ENCODE measurements at places on chromosomes 12 and 14.

- no peak for DNase-seq
Observed at GRCh38 chr12:82182601-82183190, 175.5 kb downstream of the CCDC59 start.

DNA sequence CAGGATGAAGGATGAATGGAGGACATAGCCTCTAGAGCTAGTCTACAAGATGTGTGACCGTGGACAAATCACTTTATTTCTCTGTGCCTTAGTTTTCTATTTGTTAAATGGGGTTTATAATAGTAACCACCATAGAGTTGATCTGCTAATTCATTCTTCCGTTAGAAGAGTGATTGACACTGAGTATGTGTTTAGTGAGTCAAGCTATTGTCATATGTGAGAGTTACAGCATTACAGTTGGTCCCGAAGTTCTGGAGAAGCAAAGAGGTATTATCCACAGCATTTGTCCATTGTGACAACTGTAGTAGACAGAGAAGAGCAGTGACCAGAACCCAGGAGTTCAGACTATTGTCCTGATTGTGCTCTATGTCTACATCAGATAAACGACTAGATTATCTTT, 14.1 kb downstream of the FAR2 start:
- DNase-seq, result no peak

- peak; percentile 54 for DNase-seq
Observed at GRCh38 chr14:50342221-50343078, 30.3 kb downstream of the DMAC2L start.

DNA sequence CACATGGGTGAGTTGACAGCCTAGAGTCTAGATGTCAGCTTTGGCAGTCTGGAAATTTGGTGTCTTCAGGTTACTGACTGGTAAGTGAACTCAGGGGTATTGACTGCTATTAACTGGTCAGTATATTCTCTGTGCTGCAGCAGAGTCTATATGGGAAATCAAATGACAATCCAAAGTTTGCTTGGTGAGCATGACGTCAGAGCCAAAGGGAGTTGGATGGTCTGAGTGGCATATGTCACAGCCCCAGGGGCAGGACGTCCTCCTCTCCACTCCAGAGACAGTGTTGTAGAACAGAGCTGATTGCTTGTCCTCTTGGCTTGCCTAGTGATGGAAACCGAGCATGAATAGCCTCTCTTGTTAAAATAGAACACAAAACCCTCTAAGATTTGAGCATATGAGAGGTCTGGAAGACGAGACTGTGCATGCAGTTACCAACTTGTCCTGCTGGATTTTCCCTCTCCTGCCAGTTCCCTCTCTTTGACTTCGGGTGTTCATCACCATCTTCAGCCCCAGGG, 3.3 kb upstream of the TBC1D30 start:
- DNase-seq, result no peak

- DNase-seq, result no peak
Observed at GRCh38 chr12:130728158-130729058, 12.3 kb upstream of the RIMBP2 start.

GRCh38 chr12:69523433-69524330, 53.5 kb downstream of the FRS2 start:
- DNase-seq, result no peak

DNA sequence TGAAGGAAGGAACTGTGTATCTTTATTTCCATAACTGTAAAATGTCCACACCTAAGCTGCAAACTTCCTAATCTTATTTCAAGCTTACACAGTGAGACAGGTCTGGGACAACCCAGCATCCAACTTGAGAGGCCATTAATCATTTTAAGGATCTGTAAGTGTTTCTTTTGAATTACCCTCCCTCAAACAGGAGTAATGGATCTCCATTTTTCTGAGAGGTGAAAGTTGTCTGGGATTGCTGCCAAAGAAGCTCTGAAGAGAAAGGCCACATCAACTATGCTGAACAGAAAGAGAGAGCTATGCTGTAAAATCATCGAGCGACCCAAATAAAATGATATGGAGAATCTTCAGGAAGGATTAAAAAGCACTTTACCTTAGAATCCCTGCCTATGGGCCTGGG, 131.7 kb upstream of the CPNE8 start:
- DNase-seq, result no peak

- no peak for DNase-seq
Observed at GRCh38 chr14:23702656-23703426, 66.7 kb downstream of the DHRS2 start.

DNA sequence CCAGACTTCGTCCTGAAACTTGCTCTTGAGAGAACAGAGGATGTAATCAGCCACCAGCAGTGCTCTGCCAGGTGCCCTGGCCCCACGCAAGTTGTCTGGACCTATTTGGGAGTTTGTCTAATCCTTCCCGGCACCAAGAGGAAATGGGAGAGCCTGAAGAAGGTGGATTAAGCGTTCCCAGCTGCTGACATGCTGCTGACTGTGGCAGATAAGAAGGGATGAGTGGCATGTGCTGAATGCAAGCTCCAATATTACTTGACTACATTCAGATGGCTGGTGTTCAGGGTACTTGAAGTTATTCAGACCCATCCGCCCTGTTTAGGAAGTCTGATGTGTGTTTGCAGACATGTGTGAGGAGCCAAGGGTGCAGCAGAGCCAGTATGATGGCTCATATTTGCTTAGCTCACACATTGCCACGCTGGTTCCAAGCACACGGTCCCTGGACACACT, 440.6 kb upstream of the CCDC196 start:
- no peak for DNase-seq

DNA sequence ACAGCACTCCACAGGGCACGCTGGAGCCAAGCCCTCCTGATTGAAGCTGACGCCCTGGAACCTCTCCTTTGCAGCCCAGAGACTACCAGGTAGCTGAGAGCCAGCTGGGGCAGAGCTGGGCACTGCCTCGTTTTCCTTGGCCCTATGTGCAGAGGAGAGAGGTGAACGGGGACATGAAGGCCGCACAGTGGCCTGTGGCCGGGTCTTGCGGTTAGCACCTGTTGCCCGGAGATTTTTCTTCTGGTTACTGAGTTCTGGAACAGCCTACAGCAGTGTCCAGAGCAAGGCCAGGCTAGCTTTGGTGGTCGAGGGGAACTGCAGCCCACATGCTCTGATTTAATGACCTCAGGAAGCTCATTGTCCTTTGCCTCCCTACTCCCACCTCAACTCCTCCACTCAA, 201.3 kb upstream of the PRMT8 start:
- DNase-seq, result no peak

DNA sequence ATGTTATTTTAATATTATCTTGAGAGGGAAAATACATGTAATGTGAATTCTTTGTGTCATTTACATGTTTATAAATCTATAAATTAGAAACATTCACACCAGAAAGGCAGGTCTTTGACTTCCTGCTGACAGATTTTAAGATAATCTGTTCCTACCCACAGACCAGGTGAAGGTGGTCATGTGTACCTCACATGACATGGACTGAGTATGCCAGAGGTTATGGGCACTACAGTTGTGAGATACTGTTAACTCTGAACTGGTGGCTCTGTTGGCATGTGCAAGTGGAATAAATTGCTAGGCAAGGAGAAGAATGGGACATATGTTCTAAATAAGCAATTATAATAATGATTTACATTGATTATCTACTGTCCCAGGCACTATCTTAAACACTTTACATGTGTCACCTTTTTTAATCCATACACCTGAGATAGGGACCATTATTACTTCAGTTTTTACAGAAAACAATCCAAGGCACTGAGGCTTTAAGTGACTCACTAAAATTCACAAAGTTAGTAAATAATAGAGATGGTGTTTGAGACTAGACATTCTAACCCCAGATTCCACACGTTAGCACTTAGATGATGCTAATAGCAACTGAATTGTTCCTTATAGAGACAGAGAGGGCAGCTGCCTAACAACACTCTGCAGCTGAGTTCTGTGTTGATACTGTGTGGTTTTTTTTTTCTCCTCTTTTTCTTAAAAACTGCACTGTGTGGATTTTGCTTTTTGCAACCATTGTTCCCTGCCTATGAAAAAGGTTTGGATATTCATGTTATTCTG, 23.8 kb downstream of the SLC16A7 start:
- no peak for DNase-seq

DNA sequence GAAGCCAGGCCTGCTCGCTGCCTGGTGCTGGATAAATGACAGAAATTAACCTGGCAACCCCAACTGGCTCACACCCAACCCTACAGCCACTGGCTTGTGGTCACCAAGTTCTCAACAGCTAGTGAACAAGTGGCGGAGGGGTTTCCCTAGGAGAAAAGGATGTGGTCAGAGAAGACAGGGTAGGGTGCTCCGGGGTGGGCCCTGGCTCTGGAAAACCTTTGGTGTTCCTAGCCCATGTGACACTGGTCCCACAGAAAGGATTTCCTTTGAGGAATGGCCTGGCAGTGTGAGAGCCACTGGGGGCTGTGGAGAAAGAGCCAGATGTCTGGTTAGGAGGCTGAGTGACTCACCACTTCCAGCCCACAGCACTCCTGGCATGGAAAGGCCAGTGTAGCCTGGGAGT, 8.7 kb downstream of the SYNE3 start:
- DNase-seq, result peak; percentile 24

- DNase-seq, result no peak
Observed at GRCh38 chr12:93639406-93639805, 37.8 kb upstream of the CRADD start.

- DNase-seq, result no peak
Observed at GRCh38 chr12:126390969-126391566, 1325.8 kb downstream of the AACS start.

- no peak for DNase-seq
Observed at GRCh38 chr12:41228066-41228820, 40.1 kb downstream of the PDZRN4 start.

DNA sequence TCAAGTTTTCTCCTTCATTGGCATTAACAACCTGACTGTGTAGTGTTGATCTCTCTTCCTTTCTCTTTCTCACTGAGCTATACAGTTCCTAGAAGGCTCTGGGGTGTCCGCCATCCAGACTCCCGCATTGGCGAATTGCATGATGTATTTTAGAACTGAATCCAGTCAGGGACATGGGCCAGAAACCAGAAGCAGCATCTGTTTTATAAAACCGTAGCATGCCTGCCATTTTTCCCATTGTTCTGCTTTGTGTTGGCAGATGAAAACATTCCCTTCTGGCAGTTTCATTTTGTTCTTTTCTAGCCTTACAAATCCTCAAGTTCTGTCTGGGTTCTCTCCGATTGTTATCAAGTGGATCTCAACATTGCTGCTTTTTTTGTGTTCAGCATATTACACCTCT, 268.3 kb upstream of the SEL1L start:
- DNase-seq, result no peak

DNA sequence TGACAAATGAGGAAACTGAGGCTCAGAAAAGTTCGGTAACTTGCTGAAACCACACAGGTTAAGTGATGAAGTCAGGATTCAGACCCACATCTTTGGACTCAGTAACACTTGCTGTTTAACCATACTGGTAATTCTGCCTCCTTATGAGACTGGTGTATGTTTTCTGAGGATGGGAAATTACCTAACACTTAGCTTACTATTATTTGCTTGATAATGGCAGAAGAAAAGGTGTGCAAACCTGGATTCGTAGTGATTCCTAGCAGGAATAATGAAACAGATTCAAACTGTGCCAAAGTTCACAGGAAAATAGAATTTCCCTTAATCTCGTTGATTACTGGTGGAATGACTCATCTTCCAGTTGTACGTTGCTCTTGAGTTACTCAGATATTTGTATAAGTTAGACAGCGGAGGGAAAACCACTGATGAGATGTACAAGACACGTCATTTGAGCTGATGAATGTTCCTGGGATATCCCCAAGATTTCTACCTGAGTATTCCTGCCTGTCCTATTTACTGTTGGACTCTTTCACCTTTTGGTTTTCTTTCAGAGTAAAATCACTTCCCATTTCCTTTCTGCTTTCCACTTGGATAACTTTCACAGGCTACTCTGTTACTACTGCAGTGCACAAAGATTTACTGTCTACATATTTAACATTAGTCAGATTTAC, 37.5 kb downstream of the PRORP start:
- DNase-seq, result no peak

GRCh38 chr14:89924268-89924667, 30.3 kb downstream of the EFCAB11 start:
- DNase-seq, result no peak

DNA sequence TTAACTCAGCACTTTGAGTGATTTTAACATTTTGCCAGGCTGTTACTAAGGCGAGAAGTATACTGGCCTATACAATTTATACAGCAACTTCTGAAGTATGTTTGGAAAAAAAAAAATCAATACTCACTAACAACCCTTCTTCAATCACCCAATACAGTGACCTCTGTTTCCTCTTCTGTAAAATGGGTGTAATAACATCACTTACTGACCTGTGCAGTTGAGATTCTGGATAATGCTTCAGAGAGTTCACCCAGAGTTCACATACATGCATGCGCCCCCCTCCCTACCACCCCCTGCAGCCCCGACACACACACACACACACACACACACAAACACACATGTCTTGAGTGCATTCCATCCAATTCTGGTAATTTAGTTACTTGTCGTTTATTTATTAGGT, 9.1 kb downstream of the PAH start:
- DNase-seq, result no peak

DNA sequence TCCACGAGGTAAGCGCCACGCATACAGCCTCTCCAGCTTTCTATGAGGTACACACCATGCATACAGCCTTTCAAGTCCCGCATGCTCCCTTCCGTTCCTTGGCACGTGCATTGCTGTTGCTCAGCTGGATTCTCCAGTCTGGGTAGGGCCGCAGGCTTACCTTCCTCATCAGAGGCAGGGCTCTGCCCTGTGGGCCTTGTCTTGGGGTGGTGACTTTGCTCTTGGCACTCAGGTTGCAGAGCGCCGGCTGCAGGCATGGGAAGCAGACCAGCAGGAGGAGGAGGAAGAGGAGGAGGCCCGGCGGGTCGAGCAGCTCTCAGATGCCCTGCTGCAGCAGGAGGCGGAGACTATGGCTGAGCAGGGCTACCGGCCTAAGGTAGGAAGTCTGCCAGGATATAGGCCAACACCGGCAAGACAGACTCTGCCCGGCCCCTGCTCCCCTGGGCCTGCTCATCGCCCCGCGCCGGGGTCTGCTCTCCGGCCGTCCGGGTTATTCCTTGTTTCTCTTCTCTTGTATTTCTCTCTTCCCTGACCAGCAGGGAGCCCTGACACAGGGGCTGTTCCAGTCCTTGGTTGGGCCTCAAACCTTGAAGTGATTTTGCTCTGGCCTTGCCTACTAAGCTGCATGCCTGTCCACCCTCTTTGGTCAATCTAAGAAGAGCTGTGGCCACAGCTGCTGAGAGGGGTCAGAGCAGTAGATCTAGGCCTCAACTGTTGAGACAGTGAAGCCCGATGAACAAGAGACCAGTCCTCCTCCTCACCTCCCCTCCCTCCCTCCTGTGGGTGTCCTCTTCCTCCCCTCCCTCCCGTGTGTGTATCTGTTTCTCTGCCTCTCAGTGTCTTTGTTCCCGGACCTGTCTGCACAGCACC, 15.3 kb downstream of the TCHP start:
- DNase-seq, result no peak

- no peak for DNase-seq
Observed at GRCh38 chr12:67002720-67003119, 266.4 kb upstream of the CAND1 start.

DNA sequence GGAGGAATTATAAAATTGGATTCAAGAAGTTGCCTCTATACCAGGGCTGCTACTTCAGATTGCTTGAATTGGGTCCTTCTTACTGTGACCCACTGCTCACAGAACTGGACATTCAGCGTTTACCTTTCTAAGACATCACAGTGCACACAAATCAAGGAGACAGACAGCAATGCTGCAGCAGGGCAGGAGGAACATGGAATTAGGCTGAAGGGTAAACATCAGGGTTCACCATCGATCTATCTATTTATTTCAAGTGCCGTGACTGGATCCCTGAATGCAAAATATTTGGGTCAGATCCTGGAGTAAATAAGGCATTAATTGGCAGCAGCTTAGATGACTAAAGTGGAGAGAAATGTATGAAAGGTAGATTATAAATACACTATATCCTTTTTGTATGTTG, 76.9 kb upstream of the HMGA2 start:
- DNase-seq, result no peak

- DNase-seq, result no peak
Observed at GRCh38 chr14:62428429-62429203, 616.6 kb downstream of the KCNH5 start.

All from activated T-cell treated with anti-CD3 and anti-CD28 coated beads, Interleukin-2, amount 50 U/mL, for 72 hours (primary cell).